ENCODE measurements at places on chromosomes 3 and 15.

DNA sequence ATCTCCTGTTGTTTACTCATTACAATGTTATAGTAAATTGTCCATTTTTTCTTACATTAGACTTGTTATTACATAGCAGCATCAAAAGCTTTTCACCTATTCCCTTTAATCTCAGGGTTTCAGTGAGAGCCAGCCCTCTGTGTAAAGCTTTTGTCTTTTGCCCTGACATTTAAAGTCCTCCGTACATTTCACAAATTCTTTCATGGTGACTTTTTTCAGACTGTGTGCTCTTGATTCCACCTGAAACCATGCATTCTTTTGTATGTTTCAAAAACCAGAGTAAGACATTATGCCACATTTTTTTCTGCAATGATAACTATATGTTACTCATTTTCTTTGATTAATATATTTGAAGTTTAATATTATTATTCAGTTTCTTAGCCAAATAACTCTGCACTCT is 781.4 kb upstream of the ROBO1 start:
- DNase-seq: no peak

DNA sequence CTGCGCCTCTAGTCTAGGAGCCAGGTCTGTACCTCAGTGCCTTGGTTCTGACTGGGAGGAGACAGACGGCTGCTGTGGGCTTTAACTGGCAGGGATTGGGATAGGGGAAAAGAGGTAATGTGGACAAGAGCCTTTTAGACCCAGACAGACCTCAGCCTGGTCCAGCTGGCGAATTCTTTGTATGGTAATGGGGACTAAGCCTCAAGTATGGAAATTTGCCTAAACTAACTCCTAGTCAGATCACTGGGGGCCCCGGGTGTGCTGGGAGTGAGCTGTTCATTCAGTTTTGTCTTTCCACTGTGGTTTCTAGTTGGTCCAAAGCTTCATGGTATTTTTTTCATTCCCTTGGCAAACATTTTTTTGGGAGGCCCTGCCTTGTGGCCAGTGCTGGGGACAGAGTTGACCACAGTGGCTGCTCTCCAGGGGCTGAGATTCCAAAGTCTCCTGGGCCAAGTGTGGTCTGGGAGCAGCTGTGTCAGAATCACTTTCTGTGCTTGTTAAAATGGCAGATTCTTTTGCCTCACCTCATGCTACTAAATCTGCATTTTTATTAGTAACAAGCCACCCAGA is 261.4 kb upstream of the C2CD4B start:
- no peak for DNase-seq

DNA sequence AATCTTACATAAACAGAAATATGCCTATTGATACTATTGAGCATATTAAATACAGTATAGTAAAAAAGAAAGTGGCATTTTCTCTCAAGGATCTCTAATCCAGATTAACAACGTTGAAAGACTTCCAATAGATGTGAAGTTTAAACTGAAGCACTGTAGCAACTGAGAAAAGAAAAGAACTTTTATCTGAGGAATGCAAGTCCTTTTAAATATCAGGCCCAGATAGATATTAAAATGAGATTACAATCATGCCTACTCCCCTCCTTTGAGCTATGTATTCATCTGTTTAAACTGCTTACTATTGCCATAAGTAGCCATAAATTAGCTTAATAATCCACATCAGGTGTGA is 102.3 kb downstream of the TFDP2 start:
- DNase-seq: no peak

GRCh38 chr3:117651246-117651645 is 941.7 kb downstream of the TUSC7 start:
- no peak for DNase-seq

GRCh38 chr15:45259796-45260195 is 7.8 kb downstream of the SLC28A2 start:
- no peak for DNase-seq

All from left cardiac atrium (tissue), 4 donors.